Activated CD8-positive, alpha-beta memory T cell treated with anti-CD3 and anti-CD28 coated beads for 1 hour (primary cell): ENCODE measurements at places on chromosomes 12 and 14.

DNA sequence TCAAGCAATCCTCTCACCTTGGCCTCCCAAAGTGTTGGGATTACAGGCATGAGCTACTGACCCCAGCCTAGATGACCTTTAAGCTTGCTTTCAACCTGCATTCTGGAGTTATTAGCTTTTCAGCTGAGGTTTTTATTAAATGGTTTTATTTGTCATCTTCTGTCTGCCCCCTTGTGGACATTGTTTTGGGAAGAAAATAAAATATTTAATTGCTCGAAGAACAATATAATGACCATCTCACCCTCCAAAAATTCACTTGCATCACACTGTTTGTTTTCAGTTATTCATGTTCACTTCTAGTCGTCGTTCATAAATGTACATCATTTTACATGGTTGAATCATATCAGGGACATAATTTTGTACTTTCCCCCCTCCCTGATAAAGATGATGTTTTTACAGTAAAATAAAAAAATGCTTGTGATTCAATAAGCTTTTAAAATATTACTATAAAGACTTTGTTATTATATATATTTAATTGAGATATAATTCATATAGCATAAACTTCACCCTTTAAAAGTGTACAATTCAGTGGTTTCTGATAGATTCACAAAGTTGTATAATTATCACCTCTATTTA, 10.1 kb upstream of the SPATS2 start:
- DNase-seq = no peak

- DNase-seq = no peak
Measured at GRCh38 chr14:38070061-38070588, 137.6 kb upstream of the SSTR1 start.

- DNase-seq = no peak
Measured at GRCh38 chr12:27779416-27779919, 565 bp upstream of the KLHL42 start.

GRCh38 chr12:94615260-94616181, 34.8 kb downstream of the TMCC3 start:
- no peak for DNase-seq

DNA sequence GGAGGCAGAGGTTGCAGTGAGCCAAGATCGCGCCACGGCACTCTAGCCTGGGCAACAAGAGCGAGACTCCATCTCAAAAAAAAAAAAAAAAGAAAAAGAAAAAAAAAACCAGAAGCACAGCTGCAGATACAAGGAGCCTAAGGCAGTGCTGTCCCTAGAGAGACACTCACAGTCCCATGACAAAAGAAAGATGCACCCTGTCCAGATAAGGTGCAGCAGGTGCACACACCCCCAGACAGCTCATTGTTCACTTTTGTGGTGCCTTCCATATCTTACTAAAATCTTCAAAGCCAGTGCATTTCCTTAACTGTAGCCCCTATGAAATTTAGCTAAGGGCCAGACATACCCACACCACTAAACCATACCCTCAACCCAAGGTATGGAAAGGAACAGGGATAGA, 7.7 kb upstream of the NRL start:
- DNase-seq = no peak

- DNase-seq = no peak
Measured at GRCh38 chr12:98741556-98742265, 96.6 kb downstream of the APAF1 start.

DNA sequence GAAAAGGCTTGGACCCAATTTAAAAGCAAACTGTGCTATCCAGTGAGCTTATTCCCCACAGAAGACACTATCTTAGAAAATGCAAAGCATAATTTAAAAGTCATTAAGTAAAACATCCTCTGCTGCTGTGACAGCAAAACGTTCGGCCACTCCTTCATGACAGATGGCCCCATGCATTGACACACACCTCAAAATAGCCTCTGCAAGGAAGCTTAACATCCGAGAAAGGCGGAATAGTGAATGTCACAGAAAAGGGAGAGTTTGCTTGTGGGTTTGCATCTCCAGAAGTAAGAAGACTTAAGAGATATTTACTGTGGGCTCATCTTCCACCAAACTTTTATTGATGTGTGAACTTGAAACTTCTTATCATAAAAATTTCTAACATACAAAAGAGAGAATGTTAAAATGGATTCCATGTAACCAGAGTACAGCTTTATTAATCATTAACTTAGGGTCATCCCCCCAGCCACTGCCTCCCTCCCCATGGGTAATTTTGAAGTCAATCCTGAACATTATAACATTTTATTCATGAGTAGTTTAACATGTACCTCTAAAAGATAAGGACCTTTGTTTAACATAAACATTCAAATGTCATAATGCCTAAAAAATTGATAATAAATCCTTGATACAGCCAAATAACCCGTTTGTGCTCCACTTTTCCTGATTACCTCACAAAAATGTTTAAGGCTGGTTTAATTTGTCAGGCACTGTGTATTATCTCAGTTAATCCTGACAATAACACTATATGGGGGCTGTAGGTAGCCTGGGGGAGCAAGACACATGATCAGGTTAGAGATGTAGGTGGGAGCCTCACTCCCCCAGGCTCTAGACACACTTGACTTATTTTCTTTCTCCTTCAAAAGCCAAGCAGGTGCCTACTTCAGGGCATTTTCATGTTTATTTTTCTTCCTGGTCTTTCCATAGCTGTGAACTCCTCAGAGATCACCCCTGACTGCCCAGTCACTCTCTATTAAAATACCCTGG, 119.7 kb upstream of the TMCC3 start:
- DNase-seq = no peak

GRCh38 chr14:95547626-95548327, 12.9 kb downstream of the GLRX5 start:
- DNase-seq = no peak

GRCh38 chr12:75103822-75104221, 105.8 kb downstream of the KCNC2 start:
- no peak for DNase-seq

- peak; percentile 51 for DNase-seq
Measured at GRCh38 chr12:56628671-56629458, 1.3 kb downstream of the BAZ2A start.

DNA sequence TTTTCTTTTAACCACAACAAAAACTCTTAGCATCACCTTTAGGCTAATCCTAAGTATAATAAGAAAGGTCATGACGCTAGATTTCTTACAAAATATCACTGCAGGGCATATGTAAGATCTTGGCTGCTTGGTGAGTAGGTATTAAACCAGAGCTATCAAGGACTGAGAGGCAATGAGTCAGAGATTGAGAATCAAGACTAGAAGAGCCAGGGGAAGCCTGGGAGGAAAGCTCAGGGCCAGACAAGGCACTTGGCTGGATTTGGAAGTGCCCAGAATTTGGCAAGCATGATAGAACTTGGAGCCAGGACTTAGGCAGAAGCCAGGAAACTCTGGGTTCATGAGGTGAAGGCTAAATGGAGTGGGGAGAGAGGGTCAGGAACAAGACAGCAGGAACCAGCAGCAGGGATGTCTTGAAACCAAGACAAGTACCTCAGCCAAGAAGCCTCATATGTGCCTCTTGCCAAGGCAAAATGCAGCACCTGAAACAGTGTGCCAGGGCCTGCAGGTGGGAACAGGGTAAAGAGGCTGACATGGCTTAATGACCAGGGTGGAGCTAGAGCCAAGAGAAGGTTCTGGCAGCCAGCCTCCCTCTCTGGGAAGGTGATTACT, 49.9 kb downstream of the PTHLH start:
- DNase-seq = no peak

- no peak for DNase-seq
Measured at GRCh38 chr14:33592297-33592696, 358.6 kb downstream of the EGLN3 start.

GRCh38 chr12:120286768-120287490, 4.8 kb downstream of the RNU4-2 start:
- no peak for DNase-seq

GRCh38 chr14:105894125-105894977, 368.0 kb downstream of the TMEM121 start:
- no peak for DNase-seq

GRCh38 chr12:12723681-12724420, 6.7 kb downstream of the CDKN1B start:
- DNase-seq = no peak

DNA sequence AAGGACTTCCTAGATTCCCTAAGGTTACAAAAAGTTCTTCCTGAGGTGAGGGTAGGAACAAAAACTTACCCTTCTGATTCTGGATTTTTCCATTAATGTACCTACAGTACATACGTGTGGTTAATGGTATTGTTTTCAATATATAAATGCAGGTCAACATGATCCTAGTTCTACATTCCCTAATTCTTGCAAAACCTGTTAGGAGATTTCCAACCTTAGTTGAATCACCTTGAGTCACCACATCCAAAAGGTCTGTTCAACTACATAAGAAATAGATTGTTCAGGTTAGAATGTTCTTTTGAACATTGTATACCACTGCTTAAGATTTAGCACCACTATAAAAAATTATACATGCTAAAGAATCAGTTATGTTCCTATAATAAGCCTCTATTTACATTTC, 118.9 kb downstream of the GARIN6 start:
- no peak for DNase-seq

DNA sequence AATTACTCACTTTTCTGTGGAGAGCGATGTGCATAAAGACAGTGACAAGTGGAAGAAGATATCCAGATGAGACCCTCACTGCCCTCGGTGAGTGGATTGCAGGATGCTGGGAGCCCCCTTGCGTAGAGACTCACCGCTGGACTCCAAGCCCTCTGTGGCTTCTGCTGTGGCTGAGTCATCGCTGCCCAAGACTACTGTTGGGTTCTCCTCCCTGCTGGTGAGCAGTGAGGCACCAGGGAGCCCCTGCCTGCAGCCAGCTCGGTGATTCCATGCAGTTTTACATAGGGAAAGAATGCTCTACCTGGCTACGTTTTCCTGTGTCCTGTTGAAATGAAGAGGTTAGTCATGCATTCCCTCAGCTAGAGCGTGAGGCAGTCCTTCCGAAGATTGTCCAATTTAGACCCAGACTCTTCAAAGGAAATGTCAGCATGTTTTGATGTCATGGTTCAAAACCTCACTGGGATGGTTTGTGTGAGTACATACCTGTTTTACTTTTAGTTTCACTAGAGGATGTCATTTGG, 28.2 kb downstream of the TRAF3 start:
- DNase-seq = no peak

- DNase-seq = no peak
Measured at GRCh38 chr12:119589634-119590033, 3.9 kb upstream of the TMEM233 start.

DNA sequence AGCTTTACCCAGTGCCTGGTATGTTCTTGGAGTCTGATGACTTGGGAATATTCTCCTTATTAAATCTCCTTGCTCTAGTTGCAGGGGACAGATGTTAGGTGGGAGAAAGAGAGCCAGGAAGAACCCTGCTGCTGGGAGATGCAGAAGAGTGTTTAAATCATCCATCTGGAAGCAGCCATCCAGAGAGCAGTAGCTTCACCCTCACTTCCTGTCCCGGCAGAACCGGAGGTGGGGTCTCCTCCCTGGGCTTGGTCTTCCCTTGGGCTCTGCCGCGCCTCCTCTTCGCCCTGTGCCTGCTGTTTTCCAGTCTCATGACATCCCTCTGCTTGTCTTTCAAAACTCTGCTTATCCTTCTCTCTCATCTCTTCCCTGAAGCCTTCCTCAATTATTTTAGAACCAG, 15.5 kb downstream of the B4GALNT3 start:
- no peak for DNase-seq

DNA sequence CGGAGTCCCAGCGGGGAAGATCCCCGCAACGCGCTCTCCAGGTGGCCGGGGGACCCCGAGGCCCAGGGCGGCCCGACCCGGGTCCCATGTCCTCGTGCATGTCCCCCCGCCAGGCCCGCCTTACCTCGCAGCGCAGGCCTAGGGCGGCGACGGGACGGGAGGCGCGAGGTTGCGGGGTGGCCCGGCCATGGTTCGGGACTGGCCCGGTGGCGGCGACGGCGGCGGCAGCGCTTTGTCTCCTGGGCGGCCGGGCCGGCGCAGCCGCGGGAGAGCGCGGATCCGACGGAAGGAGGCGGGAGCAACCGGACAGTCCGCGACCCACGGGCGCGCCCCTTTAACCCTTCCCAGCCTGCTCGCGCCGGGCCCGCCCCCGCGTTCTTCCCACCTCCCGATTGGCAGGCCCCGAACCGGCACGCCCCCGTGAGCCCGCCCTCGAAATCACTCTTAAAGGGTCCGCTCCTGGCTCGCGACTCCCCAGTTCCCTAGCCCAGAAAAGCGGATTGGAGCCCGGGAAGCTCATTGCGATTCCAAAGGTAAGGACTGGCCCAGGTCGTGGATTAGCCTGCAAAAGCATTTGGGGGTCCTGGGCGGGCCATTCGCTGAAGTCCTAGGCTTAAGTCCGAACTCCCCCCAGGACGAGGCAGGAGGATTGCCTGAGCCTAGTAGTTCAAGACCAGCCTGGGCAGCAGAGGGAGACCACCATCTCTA, at the start of gene PHETA1:
TSS of gene PHETA1 (minus strand) at position 308 of the 708 bp plus-strand sequence. CDS start 5,668 bp downstream, outside the sequence.
- DNase-seq = peak; percentile 69

DNA sequence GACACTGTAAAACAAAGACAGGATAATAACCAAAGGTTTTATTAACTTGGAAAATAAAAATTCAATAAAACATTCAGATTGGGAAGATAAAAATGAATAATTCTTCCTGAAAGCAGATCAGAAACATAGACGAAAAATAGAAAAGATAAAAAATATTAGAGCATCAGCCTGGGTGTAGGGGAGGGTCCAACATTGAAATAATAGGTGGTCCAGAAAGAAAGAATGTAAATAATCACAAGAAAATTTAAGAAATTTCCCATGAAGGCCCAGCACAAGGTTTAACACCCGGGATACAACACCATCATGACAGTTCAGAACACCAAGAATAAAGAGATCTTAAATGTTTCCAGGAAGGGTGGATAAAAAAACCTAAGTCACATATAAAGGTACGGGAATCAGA, 31.1 kb upstream of the DICER1 start:
- no peak for DNase-seq

DNA sequence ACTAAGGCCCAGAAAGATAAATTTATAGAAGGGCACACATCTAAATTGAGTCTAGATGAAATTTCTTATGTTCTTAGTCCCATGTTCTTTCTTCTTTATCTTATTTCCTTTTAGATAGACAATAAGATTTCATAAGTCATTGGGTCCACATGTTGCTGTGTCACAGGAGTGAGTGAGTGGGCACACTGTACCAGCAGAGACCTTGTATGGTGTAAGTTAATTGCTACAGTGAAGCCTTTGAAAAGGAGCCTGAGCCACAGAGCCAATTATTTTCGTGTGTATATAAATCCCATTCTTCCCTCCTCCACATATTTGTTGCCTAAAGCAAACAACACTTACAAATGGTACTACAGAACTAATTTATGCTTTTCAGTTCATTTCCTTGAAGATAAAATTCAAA, 79.1 kb downstream of the GRIP1 start:
- DNase-seq = no peak

DNA sequence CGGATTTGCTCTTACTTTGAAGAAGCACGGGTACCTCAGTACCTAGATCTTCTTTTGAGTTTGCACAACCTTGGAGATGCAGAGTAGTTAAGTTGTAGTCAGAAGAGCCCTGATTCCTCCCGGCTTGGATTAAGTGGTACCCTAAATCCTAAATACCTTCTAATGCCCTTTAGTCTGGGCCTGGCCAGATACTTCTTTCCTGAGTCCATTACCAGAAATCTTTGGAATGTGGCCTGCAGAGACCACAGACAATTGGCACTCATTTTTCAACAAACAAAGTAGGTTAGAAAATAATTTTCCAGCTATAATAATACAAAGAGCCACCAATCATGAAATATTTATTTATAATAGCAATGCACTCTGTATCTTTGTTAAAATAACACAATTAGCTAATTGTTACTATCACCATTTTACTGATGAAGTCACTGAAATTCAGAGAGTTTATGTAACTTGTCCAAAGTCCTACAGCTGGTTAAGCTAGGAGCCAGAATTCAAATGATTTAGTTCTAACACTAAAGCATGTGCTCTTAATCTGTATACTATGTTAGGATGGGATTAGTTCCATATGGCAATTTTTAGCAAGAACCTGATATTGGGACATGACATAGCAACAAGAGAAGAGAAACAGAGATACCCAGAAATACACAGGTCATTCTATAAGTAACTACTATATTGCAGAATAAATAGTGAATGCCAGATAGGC, 132.1 kb upstream of the PDZRN4 start:
- DNase-seq = no peak
